Stimulated activated CD8-positive, alpha-beta memory T cell treated with anti-CD3 and anti-CD28 coated beads, Interleukin-15, amount 100 ng/mL, for 4 hours (primary cell): ENCODE measurements at places on chromosomes 7 and 10.

GRCh38 chr7:100122568-100122967, 3.1 kb downstream of the CNPY4 start:
- no peak for DNase-seq

DNA sequence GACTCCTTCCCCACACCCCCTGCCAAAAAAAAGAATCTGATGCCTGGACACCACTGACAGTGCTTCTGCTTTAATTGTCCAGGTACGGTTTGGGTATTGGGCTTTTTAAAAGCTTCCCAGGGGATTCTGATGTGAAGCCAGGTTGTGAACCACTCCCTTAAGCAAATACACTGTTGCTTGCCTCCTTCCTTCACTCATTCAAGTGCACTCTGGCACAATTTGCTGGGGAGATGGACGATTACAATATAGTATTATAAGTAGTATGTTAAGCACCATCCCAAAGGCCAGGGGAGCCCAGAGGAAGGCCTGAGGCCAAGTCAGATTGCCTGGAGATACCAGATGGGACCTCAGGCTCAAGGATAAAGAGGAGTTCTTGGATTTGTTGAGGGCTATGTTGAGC, 12.3 kb upstream of the ZNRF2 start:
- no peak for DNase-seq

- DNase-seq, result no peak
These were observed 10.0 kb downstream of the CAMK2B start for GRCh38 chr7:44315301-44315903.

GRCh38 chr7:23759671-23760391, 49.8 kb downstream of the STK31 start:
- no peak for DNase-seq

GRCh38 chr7:48296966-48297365, 125.7 kb downstream of the ABCA13 start:
- DNase-seq, result no peak

DNA sequence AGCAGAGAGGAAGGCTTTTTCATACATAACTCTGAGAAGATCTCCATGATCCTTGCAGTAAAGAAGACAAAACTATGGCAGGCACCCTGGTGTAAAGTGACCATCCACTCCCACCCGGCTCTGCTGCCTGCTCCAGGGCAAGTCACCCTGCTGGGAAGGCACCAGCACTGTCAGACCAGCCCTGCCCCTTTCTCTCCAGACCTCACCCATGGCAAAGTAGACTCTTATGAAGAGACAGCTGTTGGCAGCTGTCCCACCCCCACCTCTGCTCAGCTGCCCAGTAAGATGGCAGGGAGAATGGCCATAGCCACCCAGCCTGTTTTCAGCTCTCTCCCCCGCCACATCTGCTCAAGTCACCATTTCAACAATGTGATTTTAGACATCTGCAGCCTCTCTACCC, 8.6 kb upstream of the ZMIZ2 start:
- DNase-seq, result no peak

DNA sequence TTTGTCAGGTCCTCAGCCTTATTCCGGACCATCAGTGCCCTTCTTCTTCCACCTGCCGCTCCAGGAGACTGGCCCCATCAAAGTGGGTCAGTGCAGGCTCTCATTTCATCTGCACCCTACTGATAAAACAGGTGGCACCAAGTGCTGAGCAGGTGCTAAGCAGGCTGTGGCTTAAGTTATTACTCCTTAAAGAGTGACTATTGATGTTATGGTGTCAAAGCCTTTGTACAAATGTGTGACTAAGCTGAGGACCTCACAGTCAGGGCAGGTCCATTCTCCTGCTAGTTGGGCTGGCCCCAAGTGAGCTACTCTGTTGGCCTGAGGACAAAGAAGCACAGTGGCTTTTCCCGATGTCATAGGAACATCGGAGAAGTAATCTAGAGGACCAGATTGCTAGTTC, 11.2 kb upstream of the CALD1 start:
- DNase-seq, result no peak

DNA sequence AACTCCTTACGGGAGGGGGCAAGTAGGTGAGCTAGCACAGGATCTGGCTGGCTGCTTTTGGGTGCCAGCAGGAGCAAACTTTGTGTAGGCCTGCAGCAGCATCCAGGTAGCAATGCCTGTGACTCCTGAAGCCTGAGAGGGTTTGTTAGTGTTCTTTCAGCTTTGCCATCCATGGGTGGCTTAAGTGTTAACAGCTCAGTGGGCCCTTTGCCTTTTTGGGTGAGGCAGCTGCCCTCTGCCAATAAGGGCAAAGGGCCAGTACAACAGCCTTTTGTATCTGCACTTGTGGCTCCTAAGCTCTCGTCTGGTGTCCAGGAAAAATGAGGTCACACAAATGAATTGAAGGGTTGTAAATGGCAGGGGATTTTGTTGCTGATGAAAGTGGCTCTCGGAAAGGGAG, 359.0 kb upstream of the CHRM2 start:
- no peak for DNase-seq

- no peak for DNase-seq
These were observed 57.7 kb upstream of the ZNRF2 start for GRCh38 chr7:30226614-30227268.
